Fibroblast of the aortic adventitia (primary cell): ENCODE measurements at places on chromosomes 12 and 14. TPM values are rescaled to one million over a fixed set of nuclear protein-coding genes. Genes with fewer than 3 reads are reported as not detected.

DNA sequence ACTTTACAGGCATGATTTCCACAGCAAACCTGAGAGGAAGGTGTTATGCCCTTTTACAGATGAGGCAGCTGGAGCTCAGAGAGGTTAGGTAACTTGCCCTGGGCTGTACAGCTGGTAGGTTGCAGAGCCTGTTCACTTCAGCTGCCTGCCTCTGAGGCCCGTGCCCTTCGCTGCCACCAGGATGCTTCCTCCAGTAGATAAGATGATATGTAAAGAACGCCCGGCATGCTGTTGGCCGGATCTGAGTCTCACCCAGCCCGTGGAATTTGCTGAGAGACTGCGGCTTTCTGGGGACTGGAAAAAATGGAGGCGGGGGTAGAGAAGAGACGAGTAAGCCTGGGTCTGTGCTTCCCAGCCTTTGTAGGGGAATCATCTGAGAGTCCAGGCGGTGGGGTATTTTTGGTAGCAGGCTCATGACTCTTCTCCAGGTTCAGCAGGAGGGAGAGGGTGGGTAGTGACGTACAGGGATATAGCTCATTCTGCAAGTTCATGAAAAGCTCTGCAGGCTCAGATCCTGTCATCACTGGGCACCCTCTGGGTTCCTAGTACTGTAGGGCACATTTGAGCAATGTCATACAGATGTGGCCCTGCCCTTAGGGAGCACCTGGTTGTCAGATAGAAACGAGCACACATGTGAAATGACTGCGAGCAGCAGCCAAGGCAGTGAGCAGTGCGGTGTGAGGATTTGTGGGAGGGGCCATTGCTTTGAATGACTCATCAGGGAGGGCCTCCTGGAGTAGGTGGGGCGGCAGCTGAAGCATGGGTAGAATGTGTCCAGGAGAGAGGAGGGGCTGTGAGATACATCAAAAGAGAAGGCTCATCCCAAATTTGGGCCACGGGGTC, 159.4 kb downstream of the TSPAN9 start:
- DNase-seq = peak; percentile 33

The GPR68 gene
- total RNA-seq = 1.3 and 17.1 TPM in 2 replicates

DNA sequence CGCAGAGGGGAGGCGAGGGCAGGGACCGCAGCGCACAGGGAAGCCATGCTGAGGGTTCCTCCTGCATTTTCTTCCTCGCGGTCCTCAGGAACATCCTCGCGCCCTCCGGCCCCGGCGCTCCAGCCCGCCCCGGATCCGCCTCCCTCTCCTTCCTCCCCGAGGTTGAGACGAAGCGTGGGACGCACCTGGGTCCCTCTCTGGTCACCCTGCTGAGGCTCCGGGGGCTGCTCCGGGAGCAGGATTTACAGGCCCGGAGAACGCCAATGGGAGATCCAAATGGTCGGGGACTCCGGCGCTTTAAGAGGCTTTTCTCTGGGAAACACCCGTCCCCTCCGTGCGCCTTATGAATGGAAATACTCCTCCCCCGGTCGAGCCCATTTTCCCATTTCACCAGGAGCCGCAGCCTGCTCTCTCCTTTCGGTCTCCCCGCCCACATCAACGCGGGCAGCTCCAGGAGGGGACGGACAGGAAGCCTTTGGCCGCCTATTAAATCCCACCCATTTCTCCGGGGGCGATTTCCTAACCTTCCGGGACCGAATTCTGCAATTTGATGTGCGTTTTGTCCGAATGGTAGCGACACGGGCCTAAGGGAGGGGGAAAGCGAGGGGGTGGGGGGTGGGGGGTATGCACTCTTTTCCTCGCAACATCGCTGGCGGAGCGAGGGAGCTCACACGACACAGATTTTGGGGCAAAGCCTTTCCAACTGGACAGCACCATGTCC, at the start of gene UNC79:
Gene UNC79 (plus strand): TSS at position 625 of the 721 bp plus-strand sequence. CDS start 91 bp downstream, at position 716.
- DNase-seq = peak; percentile 2

DNA sequence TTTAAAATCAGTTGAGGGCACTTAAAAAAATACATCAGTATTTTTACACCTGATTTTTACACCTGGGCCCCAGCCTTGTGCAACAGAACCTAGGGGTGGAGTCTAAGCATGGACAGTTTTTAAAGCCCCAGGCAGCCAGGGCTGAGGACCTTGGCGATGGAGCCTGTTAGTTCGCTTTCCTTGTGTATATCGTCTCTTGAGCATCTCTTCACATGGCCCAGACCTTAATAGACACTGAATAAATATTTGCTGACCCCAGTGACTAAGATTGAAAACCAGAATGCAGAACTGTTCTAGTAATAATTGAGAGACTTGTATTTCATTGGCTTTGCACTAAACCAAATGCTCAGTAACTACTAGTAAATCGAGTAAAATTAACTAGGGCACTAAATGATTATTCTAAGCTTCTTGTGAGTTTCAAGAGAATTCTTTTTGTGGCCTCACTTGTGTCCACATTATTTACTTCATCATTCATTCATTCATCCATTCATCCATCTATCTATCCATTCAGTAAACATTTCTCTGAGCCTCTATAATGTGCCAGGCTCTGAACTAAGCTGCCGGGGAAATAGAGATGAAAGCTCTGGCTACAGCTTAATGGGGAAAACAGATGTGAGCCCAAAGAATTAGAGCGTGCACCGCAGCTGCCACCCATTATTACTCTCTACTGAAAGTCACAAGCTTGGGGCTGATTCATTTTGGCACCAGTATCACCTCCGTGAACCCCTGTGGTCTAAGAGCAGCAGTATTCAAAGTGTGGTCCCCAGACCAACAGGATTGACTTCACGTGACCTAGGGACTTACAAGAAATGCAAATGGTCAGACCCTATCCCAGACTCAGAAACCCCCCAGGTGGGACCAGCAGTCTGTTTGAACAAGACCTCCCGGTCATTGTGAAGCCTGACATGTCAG, 30.7 kb upstream of the BCL7A start:
- no peak for DNase-seq

GRCh38 chr14:55747186-55747585, 167.2 kb downstream of the KTN1 start:
- no peak for DNase-seq

The DPPA3 gene
- not detected in 2 replicates for total RNA-seq

DNA sequence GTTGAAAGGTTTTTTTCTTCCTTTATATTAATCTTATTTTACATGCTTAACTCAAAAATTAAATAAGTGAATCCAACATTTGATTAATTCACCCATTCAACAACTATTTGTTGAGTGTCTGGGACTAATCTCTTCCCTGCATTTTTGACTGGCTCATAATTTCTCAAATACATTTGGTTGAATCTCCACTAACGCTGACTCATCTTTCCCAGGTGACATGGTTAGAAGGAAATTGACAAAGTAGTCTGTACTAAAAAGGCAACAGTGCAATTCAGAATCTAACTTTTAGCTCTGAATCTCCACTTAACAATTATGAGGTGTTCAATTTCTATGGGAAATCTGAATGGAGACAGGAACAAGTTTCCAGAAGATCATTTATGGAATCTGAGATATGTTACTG, 88.9 kb downstream of the LIN7A start:
- DNase-seq = no peak

The GLI1 gene
- total RNA-seq = 1.1 TPM in 1 of 2 replicates, not detected in the other

The ACSM4 gene
- total RNA-seq = not detected in 2 replicates

DNA sequence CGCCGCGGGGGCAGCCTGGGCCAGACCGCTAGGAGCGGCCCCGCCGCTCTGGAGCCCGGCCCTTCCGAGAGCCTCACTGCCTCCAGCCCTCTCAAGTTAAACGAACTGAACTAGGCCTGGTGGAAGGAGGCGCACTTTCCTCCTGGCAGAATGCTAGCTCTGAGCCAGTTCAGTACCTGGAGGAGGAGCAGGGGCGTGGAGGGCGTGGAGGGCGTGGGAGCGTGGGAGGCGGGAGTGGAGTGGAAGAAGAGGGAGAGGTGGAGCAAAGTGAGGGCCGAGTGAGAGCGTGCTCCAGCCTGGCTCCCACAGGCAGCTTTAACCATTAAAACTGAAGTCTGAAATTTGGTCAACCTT, 5.3 kb downstream of the LTB4R start:
- no peak for DNase-seq

The PABPN1 gene
- total RNA-seq = 44.8 and 53.4 TPM in 2 replicates

DNA sequence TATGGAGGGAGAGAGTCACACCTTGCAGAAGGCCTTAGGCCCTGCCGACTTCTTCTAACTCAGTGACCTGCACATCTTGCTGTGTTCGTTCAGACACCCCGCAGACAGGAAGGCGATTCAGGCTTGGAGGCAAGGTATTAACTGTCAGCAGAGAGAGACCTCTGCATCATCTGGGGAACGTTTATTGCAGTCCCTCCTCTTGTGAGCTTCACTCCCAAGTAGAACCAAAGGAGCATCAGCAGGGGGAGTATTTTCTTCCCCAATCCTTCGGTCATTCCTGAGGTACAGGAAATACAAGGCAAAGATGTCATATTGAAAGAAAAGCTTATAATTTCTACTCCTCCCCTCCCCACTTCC, 217.9 kb downstream of the CRADD start:
- DNase-seq = peak; percentile 74

DNA sequence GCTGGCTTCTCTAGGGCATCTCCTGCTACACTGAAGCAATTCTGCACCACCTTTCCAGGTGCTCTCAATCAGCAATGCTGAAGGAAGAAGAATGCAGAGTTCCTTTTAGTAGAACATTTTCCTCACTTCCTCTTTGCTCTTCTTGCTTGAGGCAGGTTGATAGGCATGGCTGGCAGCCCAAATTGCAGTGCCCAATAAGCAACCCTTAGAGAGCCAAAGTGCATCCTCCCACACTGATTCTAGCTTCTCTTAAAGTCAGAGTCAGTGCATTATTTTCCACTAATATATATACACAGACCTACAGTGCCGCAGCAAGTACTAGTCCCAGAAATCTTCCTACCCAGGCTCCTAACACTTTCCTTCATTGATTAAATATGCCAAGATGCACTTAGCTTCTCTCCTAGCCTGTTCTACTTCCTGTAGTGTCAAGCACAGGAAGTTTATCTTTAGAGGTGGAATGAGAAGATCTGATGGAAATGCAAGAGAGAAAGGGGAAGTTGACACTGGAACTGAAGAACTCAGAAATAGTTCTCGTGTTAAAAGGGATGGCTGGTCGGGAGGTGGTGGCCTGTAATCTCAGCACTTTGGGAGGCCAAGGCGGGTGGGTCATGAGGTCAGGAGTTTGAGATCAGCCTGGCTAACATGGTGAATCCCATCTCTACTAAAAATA, 132.7 kb downstream of the SSPN start:
- no peak for DNase-seq

The KRR1 gene
- total RNA-seq = 27.0 and 71.4 TPM in 2 replicates

GRCh38 chr14:79542121-79542520, 669.2 kb downstream of the DIO2 start:
- DNase-seq = peak; percentile 65

DNA sequence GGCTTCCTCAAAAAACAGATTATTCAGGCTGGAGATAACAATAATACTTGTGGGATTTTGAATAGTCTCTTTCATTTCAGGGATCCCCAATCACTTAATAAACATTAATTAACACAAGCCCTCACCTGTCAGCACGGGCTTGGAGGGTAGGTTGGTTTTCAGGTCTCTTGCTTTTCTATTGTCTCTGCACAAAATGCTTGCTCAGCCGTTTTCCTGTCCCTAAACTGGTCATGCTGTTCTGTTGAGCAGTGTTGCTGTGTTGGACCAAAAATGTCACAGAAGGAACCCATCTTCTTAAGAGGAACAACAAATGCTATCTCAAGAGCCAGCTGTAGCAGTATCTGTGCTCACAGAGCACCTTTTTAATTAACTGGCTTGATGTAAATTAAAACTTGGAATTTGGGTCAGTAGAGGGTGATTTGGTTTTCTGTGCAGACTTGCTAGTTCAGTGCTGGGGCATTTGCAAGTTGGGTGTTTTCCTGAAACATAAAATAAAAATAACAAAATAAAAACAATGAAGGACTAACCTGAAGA, 231.8 kb upstream of the CRY1 start:
- no peak for DNase-seq

The CYP46A1 gene
- total RNA-seq = 0.36 and 0.49 TPM in 2 replicates

GRCh38 chr12:111143271-111143670, 222.9 kb upstream of the MYL2 start:
- DNase-seq = no peak

The LALBA gene
- not detected in 2 replicates for total RNA-seq
